Left cardiac atrium (tissue), 4 donors: ENCODE measurements at places on chromosomes 3 and 15. TPM values are rescaled to one million over a fixed set of nuclear protein-coding genes. Genes with fewer than 3 reads are reported as not detected.

The TMA7 gene
- total RNA-seq: 238 TPM

The P4HTM gene
- 32.8 TPM for total RNA-seq

The NEK10 gene
- total RNA-seq: 6.1 TPM

The PTX3 gene
- 1.3 TPM for total RNA-seq

The APBA2 gene
- total RNA-seq: 0.85 TPM

The CIB2 gene
- 50.3 TPM for total RNA-seq

The CX3CR1 gene
- total RNA-seq: 1.4 TPM

The DUOXA2 gene
- total RNA-seq: not detected

The ALPK3 gene
- total RNA-seq: 75.7 TPM

The SLC51A gene
- 0.50 TPM for total RNA-seq

The KNG1 gene
- 0.24 TPM for total RNA-seq

The NMD3 gene
- total RNA-seq: 42.3 TPM

The GPR149 gene
- total RNA-seq: not detected

The GOLGA8M gene
- total RNA-seq: 2.5 TPM

The RHOV gene
- total RNA-seq: not detected

The SIDT1 gene
- 0.71 TPM for total RNA-seq

The SI gene
- total RNA-seq: not detected

The GPR62 gene
- 0.53 TPM for total RNA-seq

The GLDN gene
- total RNA-seq: 9.1 TPM

The PRR20G gene
- not detected for total RNA-seq

The SUCNR1 gene
- total RNA-seq: 0.86 TPM

The NDUFB5 gene
- total RNA-seq: 250 TPM

The ACY1 gene
- 21.8 TPM for total RNA-seq

The ERICH6 gene
- not detected for total RNA-seq

The CATSPER2 gene
- total RNA-seq: 1.1 TPM

The NEK4 gene
- total RNA-seq: 16.9 TPM

The STT3B gene
- total RNA-seq: 88.1 TPM

The C2CD4A gene
- not detected for total RNA-seq

The AHSG gene
- total RNA-seq: 0.15 TPM
